ENCODE measurements at places on chromosomes 3 and 15. TPM values are rescaled to one million over a fixed set of nuclear protein-coding genes. Genes with fewer than 3 reads are reported as not detected.
A peak's percentile ranks its signal among the peaks of the same experiment; 100 is the strongest.

DNA sequence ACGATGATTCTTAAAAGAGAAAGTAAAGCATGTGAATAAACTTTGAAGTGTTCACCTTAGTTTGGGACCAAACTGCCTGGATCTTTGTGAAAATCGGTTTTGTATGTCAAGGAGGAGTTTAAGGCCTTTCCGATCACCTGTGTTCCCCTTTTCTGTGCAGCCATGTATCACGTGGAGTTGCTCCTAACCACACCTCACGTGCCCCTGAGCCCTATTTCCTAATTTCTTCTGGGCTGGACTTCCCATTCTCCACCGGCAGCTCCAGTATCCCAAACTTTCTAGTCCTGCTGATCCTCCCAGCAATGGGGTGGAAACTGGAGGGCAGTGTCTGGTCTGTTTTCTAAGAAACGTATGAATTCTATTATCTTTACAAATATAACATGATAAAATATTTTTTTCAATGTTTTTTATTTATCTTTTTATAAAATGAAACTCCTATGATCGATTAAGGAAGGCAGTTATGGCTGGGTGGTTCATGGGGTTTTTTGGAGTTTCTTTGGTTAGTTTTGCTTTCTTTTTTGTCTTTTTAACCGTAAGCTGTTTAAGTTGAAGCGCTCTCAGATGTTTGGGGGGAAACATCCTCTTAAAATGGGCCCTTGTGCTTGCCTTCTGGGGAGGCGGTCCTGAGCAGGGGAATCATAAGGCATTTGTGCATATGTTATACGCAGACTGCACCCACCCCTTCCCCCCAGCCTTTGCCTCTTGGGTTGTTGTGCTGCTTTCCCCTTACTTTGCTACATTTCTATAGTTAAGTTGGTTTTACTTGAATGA is 43.6 kb upstream of the WWTR1 start:
- no peak for DNase-seq
- H3K36me3 ChIP-seq, result peaks cover 12% of the 10 kb centered on the region
- peak overlapping the region; percentile 64 for H3K4me3 ChIP-seq

DNA sequence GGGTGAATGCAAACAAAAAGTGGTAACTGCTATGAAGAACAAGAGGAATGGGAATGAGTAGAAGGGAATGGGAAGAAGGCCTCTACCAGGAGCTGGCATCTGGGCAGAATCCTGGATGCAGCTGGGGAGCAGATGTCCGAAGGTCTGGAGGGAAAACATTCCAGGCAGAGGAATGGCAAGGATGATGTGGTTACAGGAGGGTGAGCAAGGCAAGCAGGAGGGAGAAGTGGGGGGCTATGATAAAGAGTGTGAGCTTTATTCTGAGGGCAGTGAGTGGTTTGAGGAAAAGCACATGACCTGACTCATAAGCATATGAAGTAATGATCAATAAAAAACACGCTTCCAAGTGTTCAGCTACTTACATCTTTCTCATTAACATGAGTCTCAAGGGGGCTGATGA is 17.1 kb downstream of the SKIC8 start:
- H3K27ac ChIP-seq, result no peak overlapping the region
- H3K4me3 ChIP-seq, result no peak overlapping the region
- H3K36me3 ChIP-seq, result peaks cover 57% of the 10 kb centered on the region
- no peaks in the 10 kb centered on the region for H3K27me3 ChIP-seq

DNA sequence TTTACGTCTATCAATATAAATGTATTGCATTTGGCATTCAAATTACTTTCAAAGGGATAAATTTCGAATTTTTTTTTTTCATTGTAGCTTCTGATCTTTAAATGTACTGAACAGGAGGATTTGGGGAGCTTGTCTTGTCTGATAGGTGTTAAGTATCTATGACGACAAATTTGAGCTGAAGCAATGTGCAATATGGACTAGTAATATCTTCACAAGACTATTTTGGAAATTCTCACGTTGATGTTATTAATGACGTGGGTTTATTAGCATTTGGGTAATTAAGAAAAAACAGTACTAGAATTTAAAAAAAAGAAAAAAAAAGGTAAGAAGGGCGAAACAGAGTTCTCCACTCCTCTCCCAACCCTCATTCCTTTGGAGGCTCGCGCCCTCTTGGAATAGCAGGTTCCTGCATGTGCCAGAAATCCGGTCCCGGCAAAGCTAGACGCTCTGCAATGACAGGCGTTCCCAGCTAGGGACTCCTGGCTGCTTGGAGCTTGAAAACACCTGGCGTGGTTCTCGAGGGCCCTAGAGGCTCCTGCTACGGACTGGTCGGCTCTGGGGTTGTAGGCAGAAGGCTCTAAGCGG is 648 bp upstream of the P2RY1 start:
- peak overlapping the region; percentile 50 for H3K27ac ChIP-seq
- H3K4me1 ChIP-seq, result peaks cover 16% of the 10 kb centered on the region
- DNase-seq, result no peak
- peaks cover 56% of the 10 kb centered on the region for H3K27me3 ChIP-seq
- peaks cover 6% of the 10 kb centered on the region for H3K36me3 ChIP-seq

- no peak overlapping the region for H3K4me3 ChIP-seq
- DNase-seq, result no peak
- peak overlapping the region; percentile 6 for H3K27ac ChIP-seq
- peaks cover 29% of the 10 kb centered on the region for H3K4me1 ChIP-seq
- no peaks in the 10 kb centered on the region for H3K27me3 ChIP-seq
Measured at GRCh38 chr3:67389176-67389575, 265.2 kb downstream of the SUCLG2 start.

DNA sequence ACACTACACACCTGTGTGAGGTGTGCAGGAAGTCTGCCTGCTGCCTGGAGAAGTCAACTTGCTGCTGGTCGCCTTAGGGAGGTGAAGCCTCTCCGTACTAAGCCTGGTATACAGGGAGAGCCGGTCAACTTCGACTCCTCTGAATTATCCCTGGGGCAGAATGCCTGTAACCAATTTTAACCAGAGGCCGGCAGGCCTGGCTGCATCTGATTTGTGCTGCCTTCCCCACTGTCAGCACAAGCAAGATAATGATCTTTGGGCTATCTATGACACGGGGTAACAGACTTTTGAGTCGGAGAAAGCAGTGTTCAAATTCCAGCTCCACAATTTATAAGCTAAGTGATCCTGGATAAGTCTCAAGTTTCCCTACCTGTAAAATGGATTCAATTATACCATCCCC is 42.3 kb downstream of the MAGEF1 start:
- DNase-seq, result no peak
- H3K4me3 ChIP-seq, result no peak overlapping the region
- no peaks in the 10 kb centered on the region for H3K36me3 ChIP-seq
- H3K27ac ChIP-seq, result no peak overlapping the region
- H3K27me3 ChIP-seq, result peaks cover 28% of the 10 kb centered on the region
- no peaks in the 10 kb centered on the region for H3K4me1 ChIP-seq

GRCh38 chr15:69609176-69609575 is 156.6 kb downstream of the RPLP1 start:
- no peaks in the 10 kb centered on the region for H3K36me3 ChIP-seq
- peaks cover 10% of the 10 kb centered on the region for H3K4me1 ChIP-seq
- H3K27me3 ChIP-seq, result peaks cover 8% of the 10 kb centered on the region

DNA sequence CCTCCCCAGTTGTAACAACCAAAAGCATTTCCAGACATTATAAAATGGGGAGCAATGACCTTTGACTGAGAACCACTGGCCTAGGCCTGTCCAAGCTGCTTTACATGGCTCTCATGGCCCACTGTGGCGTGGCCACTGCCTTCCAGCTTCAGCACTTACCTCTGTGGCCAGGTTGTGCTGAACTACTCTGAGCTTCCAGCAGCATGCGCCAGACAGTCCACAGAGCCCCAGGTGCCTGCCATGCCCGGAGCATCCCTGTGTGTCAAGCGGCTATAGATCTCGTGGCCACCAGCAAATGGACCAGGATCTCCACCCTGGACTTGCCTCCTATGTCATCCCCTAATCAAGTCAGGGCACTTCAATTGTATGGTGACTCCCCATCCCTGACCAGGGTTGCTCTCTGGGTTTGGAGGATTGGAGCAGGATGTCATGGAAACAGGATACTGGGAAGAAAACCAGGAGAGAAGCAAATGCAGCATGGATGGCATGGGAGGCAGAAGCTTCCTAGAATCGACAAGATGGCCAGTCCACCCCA is 199.7 kb downstream of the UACA start:
- no peak overlapping the region for H3K27ac ChIP-seq
- no peak for DNase-seq
- H3K4me1 ChIP-seq, result peaks cover 5% of the 10 kb centered on the region
- no peaks in the 10 kb centered on the region for H3K36me3 ChIP-seq
- peaks cover 30% of the 10 kb centered on the region for H3K27me3 ChIP-seq

- H3K36me3 ChIP-seq, result peaks cover 28% of the 10 kb centered on the region
- no peak overlapping the region for H3K27ac ChIP-seq
- H3K4me3 ChIP-seq, result no peak overlapping the region
- H3K4me1 ChIP-seq, result peaks cover 66% of the 10 kb centered on the region
Measured at GRCh38 chr3:31546162-31546561, 13.4 kb downstream of the STT3B start.

DNA sequence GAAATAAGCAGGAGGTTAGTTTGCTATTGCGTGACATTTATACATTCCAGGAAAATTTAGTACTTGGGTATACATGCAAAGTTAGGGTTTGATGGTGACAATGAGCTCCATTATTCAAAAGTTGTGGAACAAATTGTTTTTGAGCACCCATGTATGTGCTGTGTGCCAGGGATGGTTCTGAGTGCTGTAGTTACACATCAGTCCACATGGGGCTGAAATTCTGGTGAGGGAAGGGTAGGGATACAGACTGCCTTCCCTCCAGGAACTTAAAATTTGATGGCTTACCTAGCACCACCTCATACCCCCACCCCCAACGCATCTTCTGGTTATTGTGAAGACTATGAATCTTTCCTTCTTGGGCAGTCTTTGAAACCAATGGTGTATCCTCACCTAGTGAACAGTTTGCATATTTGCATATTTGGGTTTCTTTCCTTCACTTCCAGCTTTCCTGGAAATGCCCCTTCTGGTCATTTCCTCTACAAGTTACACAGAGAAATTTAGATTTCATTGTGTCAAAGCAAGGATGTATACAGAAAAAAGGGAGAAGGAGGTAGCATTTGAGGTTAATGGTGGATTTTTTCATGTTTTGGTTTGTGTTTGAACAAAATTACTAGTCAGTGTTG is 222.0 kb upstream of the IL12A start:
- H3K27me3 ChIP-seq, result peaks cover 54% of the 10 kb centered on the region
- no peak overlapping the region for H3K27ac ChIP-seq
- peaks cover 16% of the 10 kb centered on the region for H3K4me1 ChIP-seq
- no peaks in the 10 kb centered on the region for H3K36me3 ChIP-seq

DNA sequence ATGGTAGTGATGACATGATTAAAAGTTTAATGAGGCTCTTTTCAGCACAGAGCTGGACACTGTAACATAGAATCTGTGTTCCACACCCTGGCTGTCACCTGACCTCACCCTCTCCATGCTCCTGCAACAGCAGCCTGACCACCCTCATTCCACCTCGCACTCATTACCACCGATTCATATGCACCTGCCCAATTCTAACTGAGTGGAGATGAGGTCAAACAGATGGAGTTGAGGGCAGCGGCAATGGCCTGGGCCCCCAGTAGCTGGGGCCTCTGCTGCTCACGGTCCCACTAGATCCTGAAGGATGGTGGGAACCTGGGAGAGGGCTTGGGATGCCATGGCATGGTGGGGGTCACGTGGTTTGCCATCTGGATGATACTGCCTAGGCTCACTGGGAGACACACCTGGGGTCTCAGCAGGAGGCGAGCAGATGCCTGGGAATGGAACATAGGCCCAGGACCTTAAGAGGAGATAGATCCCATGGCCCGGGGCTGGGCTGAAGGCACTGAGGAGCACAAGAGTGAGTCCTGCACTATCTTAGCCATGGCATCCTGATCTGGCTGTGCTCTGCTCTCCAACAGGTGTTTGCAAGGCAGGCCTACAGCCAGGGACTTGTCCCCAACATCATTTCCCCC is 1.3 kb downstream of the SCN5A start:
- no peak overlapping the region for H3K27ac ChIP-seq
- peaks cover 10% of the 10 kb centered on the region for H3K27me3 ChIP-seq
- H3K36me3 ChIP-seq, result no peaks in the 10 kb centered on the region
- peak overlapping the region; percentile 71 for H3K4me3 ChIP-seq
- DNase-seq, result no peak

DNA sequence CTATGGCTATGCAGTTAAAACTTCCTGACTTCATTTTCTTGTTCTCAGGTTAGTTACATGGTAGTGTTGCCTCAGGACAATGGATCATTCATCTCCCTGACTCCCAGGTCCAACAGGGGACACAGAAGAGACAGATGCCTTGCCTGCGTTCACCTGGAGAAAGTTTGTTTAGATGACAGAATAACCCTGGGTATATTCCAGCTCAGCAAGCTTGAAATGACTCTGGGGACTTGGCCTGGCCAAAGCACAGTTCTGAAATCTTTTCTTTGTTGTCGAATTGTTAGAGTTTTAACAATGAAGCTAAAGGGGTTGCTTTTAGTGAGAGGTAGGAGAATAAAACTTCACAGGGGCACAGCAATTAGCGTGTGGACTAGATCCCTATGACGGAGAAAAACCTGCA is 206.1 kb downstream of the PDZRN3 start:
- H3K27me3 ChIP-seq, result no peaks in the 10 kb centered on the region
- H3K4me1 ChIP-seq, result no peaks in the 10 kb centered on the region
- DNase-seq, result no peak
- H3K36me3 ChIP-seq, result no peaks in the 10 kb centered on the region
- no peak overlapping the region for H3K4me3 ChIP-seq
- no peak overlapping the region for H3K27ac ChIP-seq

DNA sequence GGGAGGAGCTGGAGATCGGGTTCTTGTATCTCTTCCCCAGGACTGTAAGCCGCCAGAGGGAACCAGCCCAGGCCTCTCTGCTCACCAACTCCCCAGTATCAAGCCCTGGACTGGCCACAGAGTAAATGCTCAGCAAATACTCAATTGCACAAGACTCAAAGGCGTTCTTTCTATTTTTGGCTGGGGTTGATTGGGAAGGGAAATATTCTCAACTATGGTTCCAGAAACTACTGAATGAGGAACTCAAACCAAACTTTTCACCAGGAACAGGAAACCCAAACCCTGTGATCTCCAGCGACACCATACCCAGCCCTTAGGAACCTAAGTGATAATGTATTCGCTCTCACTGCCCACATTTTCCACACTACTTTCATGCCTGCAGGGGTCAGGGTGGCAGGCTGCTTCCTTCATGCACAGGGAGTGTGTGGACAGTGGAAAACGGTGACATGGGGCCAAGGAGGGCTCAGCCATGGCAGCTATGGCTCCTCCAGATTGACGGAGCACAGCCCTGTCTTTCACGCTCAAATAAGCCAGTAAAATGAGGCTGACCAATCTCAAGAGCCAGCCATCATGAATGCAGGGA is 124.7 kb upstream of the RAD18 start:
- H3K27ac ChIP-seq, result no peak overlapping the region
- no peak for DNase-seq
- peaks cover 3% of the 10 kb centered on the region for H3K27me3 ChIP-seq
- no peaks in the 10 kb centered on the region for H3K4me1 ChIP-seq
- no peaks in the 10 kb centered on the region for H3K36me3 ChIP-seq

- H3K4me3 ChIP-seq, result peak overlapping the region; percentile 0
- peaks cover 45% of the 10 kb centered on the region for H3K36me3 ChIP-seq
- H3K27me3 ChIP-seq, result peaks cover 2% of the 10 kb centered on the region
- no peak for DNase-seq
- peaks cover 65% of the 10 kb centered on the region for H3K4me1 ChIP-seq
- H3K27ac ChIP-seq, result peak overlapping the region; percentile 23
Measured at GRCh38 chr15:60551147-60551780, 72.3 kb upstream of the ICE2 start.

PTH1R gene
- total RNA-seq, result not detected

SNAPC5 gene
- 23.9 TPM for total RNA-seq

TM4SF4 gene
- not detected for total RNA-seq

DGKG gene
- total RNA-seq, result 0.05 TPM

TBCCD1 gene
- total RNA-seq, result 17.5 TPM

GPX1 gene
- total RNA-seq, result 173 TPM

GRIP2 gene
- not detected for total RNA-seq

Data from activated T-helper 2 cell treated with anti-CD3 and anti-CD28 coated beads, Interferon-gamma antibody, Interleukin-2, Interleukin-4, amounts not matched to agents 10 μg/mL and 5 μg/mL and 100 μg/mL, durations not matched to agents 14 hours and 24 hours and 36 hours (primary cell).